GM03348 (cell line): ENCODE measurements at places on chromosomes 13 and 19.

- DNase-seq, result no peak
These were observed 32.8 kb downstream of the SLC15A1 start for GRCh38 chr13:98719527-98720250.

DNA sequence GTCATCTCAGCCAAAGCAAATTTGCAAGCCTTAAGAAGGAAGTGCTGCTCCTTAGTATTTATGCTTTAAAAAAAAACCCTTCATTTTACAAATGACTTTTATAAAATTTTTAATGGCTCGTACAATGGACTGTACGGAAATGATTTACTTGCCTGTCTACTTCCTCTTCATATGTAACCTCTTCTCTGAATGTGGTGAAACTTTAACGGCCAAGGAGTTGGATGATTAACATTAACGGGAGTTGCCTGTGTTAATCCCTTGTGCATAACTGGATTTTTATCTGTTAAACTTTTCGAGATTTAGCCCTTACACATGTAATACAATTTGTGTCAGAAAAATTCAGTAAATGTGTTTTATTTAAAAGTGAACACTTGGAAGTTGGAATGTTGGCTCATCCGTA lies 429.4 kb downstream of the TBC1D4 start:
- no peak for DNase-seq

DNA sequence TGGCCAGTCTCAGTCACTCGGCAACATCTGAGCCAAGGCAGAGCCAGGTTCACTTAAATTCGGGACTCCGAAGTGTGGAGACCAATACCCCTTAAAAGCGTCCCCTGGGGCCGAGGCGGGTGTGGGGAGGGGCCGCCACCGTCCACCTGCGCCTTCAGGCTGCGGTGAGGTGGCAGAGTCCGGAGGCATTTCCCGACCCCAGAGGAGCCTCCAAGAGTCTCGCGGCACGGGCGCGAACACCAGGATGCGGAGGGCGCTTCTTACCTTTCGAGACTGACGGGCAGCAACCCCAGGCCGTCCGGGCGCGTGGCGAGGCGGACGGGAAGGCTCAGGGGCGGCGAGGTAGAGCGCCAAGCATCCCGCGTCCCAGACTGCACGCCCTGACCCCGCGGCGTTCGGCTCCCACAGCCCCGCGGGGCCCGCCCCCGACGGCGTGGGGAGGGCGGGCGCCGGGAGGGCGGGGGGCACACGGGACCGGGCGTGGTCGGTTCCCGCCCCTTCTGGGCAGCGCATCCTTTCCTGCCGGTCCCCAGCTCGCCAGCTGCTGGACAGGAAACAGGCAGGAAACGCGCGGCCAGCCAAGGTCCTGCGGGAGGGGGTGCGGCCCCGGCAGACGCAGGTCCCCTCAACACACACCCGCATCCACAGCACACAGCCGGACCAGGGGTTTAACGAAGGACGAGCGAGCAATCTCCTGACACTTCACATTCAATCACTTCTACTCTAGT lies at the start of gene THSD1:
THSD1 (minus strand) TSS at position 406 of the 728 bp plus-strand sequence. CDS start 3,572 bp downstream, outside the sequence.
- DNase-seq, result peak; percentile 93

DNA sequence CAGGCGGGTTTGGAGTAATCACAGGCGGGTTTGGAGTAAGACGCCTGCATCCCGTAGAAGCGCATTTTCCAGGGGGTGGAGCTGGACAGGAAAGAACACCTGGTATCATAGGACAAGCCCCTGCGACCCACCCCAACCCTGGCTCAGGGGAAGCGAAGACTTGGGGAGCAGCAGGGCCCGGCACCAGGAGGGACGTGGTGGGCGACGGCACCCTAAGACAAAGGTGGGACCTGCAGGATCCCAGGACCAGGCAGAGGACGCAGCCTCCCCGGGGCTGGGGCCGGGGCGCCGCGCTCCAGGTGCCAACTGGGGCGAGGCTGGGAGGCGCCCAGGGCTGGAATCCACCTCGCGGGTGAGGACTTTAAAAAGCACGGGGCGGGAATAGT lies 520 bp downstream of the ZNF600 start:
- peak; percentile 19 for DNase-seq

DNA sequence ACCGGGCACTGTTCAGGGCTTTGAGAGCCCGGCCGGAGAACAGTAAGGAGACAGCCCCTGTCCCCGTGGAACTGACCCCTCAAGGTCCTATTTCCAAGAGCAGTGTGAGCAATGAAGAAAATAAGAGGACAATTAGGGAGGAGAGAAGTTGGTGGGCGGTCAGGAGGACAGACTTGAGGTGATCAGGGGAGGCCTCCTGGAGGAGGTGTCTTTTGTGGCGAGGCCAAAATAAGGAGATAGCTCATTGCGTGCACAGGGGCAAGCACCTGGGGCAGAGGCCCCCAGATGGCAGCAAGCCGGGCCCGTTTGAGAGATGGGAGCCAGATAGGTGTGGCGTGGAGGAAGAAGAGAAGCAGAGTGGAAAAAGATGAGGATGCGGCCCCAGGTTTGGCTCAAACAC lies 2.8 kb upstream of the LRRC4B start:
- DNase-seq, result no peak
